ENCODE measurements at places on chromosomes 12 and 14.
A peak's percentile ranks its signal among the peaks of the same experiment; 100 is the strongest.

- DNase-seq = no peak
Measured at GRCh38 chr12:42631513-42631912, 42.0 kb upstream of the PRICKLE1 start.

DNA sequence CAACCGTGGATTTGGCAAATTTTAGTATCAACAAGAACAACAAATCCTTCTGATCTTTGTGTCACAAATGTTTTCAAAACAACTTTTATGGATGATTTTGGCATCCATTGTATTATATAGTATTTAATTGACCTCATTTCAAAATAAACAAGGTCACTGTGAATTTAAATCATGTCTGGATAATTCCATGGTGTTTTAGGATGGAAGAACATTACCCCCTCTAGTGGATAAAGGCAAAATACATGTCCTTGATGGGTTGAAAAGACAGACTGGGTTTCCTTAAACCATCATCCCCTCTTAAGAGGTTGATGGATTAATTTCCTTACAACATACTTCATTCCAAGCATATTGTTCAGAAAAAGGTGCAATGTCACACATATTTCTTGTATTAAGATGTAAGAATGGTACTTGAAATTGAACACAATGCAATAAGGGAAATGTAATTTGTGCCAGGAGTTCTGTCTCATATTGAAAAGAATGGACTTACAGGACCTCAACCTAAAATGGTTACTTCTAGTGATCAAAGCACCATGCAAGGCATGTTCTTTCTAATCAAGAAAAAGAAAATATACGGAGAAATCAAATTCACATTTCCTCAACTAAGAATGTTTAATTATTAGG lies 352.0 kb downstream of the BCAT1 start:
- peak; percentile 48 for DNase-seq

GRCh38 chr14:31090883-31091764 lies 64.9 kb upstream of the STRN3 start:
- DNase-seq = peak; percentile 9

DNA sequence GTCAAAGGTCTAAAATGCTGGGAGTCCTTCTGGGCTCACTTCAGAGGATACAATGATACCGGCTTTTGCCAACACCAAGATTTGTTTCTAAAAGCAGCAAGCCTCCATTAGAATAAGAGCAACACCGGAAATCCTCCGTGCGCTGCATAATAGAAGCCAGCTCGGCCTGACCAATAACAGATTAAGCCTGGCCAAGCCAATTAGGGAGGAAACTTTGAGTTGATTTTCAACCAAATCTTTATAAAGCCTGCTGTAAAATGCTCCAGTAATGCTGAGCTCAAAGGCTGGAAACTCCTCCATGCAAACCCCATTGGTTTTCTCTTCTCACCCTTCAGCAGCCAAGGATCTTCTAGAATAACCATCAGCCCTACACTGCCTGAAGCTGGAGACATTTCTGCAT lies 150.1 kb downstream of the NTF3 start:
- no peak for DNase-seq

DNA sequence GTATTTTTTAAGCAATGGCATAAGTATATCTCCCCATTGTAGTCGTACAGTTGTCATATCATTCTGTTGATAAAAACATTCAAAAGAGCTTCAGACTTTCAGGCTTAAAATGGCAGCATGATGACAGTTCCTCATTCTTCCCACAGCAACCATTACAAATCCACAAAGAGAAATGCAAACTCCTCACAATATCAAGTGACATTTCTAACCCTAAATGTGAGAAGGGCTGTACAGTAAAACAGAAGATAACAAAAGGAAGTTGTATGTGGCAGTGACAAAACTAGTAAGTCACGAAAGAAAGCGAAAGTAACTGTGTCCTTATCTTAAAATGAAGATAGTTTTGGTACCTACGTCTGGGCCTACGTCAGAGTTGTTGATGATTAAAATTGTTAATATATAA lies 46.7 kb downstream of the GXYLT1 start:
- no peak for DNase-seq

GRCh38 chr12:131828671-131829355 lies 620 bp downstream of the MMP17 start:
- peak; percentile 9 for DNase-seq

DNA sequence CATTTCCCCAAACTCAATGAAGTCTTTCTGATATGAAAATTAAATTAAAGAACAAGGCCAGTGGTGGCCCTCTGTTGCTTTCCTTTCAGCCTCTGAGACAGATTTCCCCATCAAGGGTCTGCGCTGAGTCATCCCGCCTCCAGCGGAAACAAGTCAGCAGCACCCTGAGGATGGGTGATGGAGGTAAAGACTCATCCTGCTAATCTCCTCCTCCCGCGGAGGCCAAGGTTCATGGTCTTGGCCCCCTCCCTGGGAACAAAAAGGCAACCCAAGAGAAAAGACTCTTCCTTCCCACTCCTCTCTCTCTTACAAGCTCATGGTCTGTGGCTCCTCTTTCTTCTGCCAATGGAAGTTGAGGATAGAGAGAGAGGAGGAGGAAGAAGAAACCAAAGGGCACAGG lies 9.0 kb upstream of the NUMB start:
- no peak for DNase-seq

DNA sequence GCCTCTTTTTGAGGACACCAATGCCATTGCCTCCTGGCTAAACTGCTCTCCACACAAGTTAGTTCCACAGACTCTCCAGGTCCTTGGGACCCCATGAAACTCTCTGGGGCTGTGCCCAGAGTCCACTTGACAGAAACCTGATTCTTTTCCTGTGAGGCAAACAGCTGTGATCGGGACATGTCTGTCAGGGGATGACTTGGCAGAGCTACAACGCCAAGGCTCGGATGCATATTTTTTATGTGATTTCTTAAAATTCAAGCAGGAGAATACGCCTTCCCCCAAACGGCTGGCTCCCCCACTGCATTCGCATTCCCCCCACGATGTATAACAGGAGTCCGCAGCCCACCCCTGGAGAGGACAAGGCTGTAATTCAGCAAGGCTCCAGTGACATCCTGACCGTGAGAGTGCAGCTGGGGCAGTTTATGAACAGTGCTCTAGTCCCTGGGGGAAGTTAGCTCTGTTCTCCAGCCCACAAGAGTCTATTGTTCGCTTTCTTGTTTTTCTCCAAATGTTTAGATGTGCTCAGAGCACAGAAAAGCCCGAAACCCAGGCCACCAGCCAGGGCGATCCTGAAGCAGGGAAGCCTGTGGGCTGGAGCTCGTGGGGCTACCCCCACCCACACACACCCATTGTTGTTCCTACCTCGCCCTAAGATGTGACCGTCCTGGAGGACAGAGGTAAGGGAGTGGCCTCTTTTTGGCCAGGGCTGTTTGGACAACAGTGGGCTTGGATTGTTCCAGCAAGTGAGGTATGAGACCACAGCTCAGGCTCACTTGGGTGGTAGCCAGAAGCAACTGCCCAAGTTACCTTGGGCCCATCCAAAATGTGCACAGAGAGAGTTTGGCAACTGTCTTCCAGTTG lies 159.5 kb downstream of the ZFP36L1 start:
- DNase-seq = peak; percentile 55

GRCh38 chr12:113184900-113185179 lies 438 bp downstream of the DDX54 start:
- peak; percentile 62 for DNase-seq

- DNase-seq = no peak
Measured at GRCh38 chr14:24130717-24131548, 474 bp downstream of the FITM1 start.

DNA sequence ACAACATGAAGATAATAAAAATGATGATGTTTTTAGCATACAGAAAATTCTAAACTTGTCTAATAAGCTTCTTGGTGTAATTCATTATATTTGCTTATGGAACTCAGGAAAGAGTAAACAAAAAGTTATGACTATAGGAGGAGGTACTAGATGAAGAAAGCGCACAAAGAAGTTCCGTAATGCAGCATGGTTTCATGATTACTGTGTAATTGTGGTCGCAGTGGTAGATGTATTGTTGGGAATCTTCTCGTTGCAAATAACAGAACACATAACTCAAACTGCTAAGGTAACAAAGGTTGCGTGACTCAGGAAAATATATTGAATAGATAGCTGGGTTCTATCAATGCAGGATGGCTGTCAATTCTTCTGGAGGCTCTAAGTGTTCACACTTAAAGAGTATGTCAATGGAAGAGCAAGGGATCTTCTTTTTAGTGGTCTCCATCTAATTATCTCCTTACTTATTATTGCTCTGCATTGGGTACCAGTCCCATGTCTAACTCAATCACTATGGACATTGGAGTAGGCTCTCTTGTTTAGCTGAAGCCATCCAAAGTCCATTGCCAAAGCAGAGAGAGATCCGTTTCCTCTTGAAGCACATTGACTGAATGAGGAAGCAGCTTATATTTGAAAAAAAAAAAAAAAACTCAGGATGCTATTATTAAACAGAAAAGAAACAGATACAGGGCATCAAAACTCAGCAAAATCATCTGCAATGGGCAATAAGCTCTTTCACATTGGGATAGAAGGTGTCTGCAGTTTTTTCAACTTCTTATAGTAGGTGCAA lies 283.4 kb upstream of the ATP2B1 start:
- no peak for DNase-seq

- DNase-seq = peak; percentile 55
Measured at GRCh38 chr12:124130691-124131591, 157.9 kb downstream of the ZNF664 start.

DNA sequence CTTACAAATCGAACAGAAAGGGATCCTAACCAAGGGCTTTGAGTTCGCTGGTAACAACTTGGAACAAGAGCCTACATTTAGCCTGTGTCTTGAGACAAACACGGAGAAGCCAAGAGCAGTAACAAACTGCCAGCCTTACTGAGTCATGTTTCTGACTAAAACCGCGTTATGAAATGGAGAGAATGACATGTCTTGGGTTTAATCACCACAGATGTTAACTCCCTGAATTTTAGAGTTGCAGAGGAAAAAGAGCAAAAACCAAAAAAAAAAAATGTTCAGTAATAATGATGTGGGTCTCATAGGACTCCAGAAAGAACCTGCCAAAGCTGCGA lies 1.0 kb downstream of the BLTP3B start:
- no peak for DNase-seq

- peak; percentile 23 for DNase-seq
Measured at GRCh38 chr12:64450711-64451486, 1.0 kb upstream of the TBK1 start.

- no peak for DNase-seq
Measured at GRCh38 chr14:76985540-76986230, 42.8 kb downstream of the IRF2BPL start.

GRCh38 chr14:102424923-102425322 lies 62.2 kb downstream of the TECPR2 start:
- no peak for DNase-seq

DNA sequence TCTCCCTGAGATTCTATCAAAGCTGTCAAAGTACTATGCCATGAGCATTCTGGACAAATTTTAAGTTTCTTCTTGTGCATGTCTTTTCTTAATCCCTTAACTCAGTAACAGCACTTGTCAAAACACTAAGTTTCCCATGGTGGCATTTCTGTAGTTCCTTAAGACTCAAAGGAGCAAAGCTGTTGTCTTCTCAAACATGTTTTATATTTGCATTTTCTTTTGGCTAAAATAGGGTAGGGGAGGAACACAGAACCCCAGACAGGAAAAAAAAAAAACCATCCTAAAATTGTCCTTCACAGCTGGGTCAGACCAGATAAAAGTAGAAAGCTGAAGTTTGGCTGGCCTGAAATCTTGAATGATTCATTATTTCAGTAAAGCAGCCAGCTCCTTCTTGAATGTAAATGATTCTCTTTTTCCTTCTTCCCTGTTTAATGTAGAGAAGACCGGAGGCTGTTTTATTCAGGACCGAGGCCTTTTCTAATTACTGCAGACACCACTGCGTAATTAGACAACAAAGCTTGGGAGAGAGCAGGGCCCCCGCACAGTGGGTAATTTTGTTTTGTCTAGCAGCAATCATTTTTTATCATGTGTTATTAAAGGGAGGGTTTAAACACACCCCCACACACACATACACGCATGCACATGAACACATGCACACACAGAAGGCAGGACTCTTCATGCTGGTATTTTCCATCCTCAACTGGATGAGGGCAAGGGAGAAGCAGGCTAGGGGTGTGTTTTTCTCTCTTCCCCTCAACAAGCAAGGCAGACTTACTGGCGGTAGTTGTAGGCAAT lies 51.0 kb downstream of the PAH start:
- DNase-seq = no peak

GRCh38 chr12:93125126-93125525 lies 196.0 kb upstream of the EEA1 start:
- no peak for DNase-seq

GRCh38 chr12:112836736-112837628 lies 45.4 kb downstream of the RPH3A start:
- DNase-seq = no peak

DNA sequence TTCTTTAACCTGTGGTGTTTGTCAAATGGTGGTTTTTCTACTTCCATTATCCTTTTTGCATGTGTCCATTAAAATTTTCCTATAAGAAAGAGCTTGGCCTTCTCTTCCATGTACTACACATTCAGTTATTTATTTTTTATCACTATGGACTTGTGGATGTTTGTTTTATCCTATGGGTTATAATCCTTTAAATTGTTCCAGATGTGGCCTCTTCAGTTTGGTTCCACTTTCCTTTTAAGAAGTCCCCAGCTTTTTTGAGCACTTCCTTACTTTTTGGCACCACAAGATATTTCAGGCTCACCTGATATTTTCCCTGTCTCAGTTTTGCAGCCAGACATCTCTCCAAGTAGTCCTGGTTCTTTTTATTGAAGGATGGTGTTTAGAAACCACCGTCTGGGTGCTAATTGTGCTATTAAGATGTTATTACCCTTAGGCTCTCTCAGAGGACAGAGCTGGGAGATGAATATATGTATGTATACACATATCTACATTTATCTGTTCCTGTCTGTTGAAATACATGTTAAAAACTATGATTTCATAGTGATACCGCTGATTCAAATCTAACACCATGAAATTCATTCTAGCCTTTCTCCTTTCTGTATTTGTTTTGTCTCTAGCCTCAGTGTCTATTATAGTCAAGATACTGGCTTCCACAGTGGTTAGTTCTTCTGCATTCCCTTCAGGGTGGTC lies 408.5 kb upstream of the RGS6 start:
- DNase-seq = no peak

DNA sequence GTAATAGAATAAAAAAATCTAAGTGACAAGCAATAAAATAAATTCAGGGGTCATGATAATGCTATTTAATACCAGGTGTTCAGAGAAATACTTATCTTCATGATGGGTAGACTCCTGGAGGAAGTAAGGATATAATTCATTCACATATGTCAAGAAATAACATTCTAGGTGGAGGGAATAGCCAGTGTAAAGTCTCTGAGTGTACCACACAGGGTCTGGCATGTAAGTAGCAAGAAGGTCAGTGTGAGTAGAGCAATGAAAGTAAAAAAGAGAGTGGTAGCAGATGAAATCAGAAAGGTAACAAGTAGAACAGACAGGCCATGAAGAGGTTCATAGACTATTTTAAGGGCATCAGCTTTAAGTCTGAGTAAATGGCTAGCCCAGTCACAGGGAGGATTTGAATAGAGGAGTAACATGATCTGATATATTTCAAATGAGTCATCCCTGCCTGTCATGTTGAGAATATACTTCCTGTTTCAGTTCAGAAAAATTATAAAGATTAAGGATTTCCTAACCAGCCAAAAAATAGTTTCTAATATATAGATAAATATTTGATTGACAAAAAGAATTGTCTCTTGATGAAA lies 519.9 kb downstream of the C12orf50 start:
- DNase-seq = peak; percentile 1

All from NCI-H1092 treated with DMSO at 0.1 percent for 48 hours (cell line).